CD4-positive, alpha-beta memory T cell (primary cell): ENCODE measurements at places on chromosomes 6 and 20. TPM values are rescaled to one million over a fixed set of nuclear protein-coding genes. Genes with fewer than 3 reads are reported as not detected.

DNA sequence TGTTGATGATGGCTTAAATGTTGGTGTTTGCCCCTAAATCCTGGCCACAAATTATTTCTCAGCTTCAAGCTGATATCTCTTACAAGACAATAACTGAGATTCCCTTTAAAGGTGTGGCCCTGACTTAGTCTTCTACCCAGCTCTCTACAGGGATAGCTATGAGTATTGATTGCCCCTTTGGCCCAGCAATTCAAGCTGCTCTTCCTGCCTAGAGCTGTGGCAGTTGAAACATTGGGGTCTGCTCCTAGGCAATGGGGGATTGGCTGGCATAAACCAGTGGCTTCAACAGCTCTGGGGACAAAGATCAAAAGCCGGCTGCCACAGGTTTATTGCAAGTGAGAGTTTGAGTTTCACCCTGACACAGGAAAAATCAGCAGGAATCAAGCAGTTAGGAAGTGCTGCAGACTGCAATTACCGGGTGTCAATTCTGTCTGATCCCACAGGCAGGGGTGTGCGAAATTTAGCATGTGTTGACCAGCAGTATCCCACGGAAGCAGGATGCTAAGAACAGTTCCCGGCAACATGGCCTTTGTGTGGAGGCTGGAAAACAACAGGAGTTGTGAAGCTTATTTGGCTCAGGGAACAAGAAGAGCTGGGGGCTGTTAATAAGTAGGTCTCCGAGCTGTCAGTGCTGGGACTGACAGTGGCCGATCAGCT, 66.2 kb upstream of the IYD start:
- H3K4me1 ChIP-seq, result no peaks in the 10 kb centered on the region
- DNase-seq, result no peak
- H3K36me3 ChIP-seq, result no peaks in the 10 kb centered on the region
- no peak overlapping the region for H3K27ac ChIP-seq
- no peak overlapping the region for H3K4me3 ChIP-seq

GRCh38 chr6:82362878-82363427, 664 bp upstream of the TPBG start:
- peaks cover 11% of the 10 kb centered on the region for H3K4me1 ChIP-seq
- no peaks in the 10 kb centered on the region for H3K36me3 ChIP-seq
- peaks cover 14% of the 10 kb centered on the region for H3K27me3 ChIP-seq
- DNase-seq, result no peak
- H3K4me3 ChIP-seq, result peak overlapping the region; percentile 52
- H3K27ac ChIP-seq, result no peak overlapping the region

GRCh38 chr6:156719395-156719719, 57.8 kb upstream of the ARID1B start:
- no peaks in the 10 kb centered on the region for H3K27me3 ChIP-seq
- no peaks in the 10 kb centered on the region for H3K36me3 ChIP-seq

DNA sequence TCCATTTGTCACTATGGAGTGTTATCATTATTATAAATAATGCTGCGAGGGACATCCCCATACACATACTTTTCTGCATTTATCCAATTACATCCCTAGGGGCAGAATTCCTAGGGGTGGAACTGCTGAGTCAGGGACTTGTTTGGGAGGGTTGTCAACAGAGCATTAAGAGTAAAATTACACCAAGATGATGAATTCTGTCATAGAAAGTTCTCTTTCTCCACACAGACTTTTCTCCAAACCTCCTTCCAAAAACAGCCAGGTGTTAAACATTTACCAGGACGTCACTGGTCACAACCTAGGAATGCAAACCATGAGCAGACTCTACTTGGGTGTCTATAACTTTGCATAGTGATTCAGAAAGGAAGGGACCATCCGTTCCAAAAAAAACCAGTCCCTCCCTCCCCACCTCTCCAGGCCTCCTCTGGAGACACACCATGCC, 95.5 kb downstream of the PRND start:
- peaks cover 9% of the 10 kb centered on the region for H3K36me3 ChIP-seq
- H3K4me3 ChIP-seq, result no peak overlapping the region
- H3K27ac ChIP-seq, result peak overlapping the region; percentile 0
- H3K27me3 ChIP-seq, result no peaks in the 10 kb centered on the region

DNA sequence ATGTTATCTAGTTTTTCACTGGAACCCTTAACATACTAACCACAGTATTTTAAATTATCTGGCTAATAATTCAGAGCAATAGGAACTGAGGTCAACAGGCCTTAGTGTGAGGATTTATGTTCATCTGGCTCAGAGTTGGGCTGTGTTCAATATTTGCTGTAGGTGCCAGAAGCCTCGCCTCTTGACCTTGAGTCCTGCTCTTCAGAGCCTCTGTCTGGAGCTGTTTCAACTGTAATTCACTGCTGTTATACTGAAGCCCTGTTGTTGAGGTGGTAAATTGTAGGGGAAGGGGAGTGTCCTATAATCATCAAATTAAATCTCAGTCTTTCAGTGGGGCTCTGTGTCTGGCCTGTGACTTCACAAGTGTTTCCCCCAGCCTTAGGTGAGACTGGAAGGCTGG, 184.4 kb downstream of the CDH26 start:
- no peak overlapping the region for H3K27ac ChIP-seq
- no peaks in the 10 kb centered on the region for H3K27me3 ChIP-seq
- H3K4me3 ChIP-seq, result no peak overlapping the region
- H3K4me1 ChIP-seq, result peaks cover 3% of the 10 kb centered on the region
- H3K36me3 ChIP-seq, result no peaks in the 10 kb centered on the region

GRCh38 chr20:54179946-54180345, 6.2 kb upstream of the CYP24A1 start:
- H3K4me3 ChIP-seq, result no peak overlapping the region
- no peak overlapping the region for H3K27ac ChIP-seq
- no peaks in the 10 kb centered on the region for H3K36me3 ChIP-seq
- peaks cover 7% of the 10 kb centered on the region for H3K27me3 ChIP-seq
- DNase-seq, result no peak

DNA sequence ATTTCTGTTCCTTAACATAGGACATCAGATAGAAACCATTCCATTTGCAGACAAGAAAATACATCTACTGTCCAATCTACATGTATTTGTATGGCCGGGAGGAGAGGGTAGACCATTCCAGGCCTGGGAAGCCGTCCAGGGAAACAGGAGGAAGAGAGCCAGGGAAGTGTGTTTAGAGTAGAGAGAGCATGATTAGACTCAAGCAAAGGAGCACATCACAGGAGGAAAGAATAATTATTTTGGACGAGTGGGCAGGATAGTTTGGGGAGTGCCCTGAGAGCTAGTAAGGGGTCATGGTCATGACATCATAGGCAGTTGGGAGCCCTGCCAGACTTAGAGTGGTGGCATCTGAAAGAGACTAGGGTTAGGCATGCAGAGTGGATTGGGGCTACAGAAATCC, 250.0 kb downstream of the HIVEP2 start:
- H3K36me3 ChIP-seq, result no peaks in the 10 kb centered on the region
- no peak overlapping the region for H3K4me3 ChIP-seq
- no peak overlapping the region for H3K27ac ChIP-seq
- peaks cover 7% of the 10 kb centered on the region for H3K4me1 ChIP-seq
- DNase-seq, result no peak

DNA sequence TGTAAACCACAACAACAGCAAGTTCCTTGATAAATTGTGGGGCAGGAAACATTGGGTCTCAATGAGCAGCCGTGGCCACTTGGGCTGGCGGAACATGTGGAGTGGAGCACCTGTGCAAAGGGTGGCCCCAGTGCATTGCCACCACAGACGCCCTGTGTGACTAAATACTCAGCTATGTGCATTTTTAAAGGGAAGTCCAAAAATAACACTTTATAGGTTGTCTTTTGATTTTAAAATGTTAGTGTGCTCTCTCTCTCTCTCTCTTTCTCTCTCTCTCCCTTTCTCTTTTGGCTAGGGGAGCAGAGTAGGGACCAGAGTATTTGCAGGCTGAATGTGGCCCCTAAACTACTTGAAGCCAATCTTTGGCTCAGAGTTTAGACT, 236.3 kb downstream of the BCAS1 start:
- H3K36me3 ChIP-seq, result no peaks in the 10 kb centered on the region
- DNase-seq, result no peak
- H3K4me3 ChIP-seq, result no peak overlapping the region
- H3K27ac ChIP-seq, result no peak overlapping the region
- no peaks in the 10 kb centered on the region for H3K27me3 ChIP-seq

GRCh38 chr20:22371843-22372242, 212.5 kb downstream of the FOXA2 start:
- DNase-seq, result no peak
- no peak overlapping the region for H3K4me3 ChIP-seq
- no peaks in the 10 kb centered on the region for H3K4me1 ChIP-seq
- no peaks in the 10 kb centered on the region for H3K27me3 ChIP-seq
- H3K27ac ChIP-seq, result no peak overlapping the region

GRCh38 chr6:155155787-155156447, 107.9 kb upstream of the CLDN20 start:
- H3K27ac ChIP-seq, result no peak overlapping the region
- H3K27me3 ChIP-seq, result no peaks in the 10 kb centered on the region
- no peak for DNase-seq
- no peak overlapping the region for H3K4me3 ChIP-seq
- peaks cover 20% of the 10 kb centered on the region for H3K4me1 ChIP-seq

DNA sequence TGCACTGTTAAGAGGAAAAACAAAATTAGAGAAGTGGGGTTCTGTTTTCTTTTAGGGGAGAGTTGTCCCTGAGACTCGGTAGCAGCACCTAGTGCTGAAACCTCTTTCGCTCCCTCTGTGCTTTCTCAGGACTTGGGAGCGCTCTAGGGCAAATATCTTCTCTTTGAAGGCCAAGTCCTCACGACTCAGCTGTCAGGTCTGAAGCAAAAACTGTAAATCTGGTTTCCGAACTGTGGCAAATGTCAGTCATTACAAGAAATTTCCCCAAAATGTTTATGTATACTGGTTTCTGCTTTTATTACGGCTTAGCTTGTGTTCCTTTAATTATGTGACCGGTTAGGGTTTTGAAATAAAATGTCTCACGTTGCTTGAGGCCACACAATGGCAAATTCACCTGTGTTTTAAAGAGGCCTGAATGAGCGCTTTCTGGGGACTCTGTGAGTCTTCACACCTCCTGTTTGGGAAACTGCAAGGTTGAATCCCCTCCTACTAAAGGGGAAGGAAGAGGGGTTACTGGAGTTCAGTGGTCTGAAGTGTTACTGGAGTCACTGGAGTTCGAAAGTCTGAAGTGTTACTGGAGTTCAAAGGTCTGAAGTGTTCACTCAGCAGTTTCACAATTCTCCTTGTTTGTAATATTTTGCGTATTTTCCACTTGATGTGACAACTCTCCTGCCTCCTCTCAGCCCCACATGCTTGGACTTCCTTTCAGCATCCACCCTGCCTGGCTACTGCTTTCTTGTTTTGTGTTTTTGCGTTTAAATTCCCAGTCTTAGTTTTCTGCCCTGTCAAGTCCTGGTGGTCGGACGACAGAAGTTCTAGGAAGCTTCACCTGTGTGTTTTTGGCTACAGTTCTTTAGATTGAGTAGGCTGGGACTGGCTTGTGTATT, 1.6 kb downstream of the SMPDL3A start:
- no peak overlapping the region for H3K27ac ChIP-seq
- no peaks in the 10 kb centered on the region for H3K4me1 ChIP-seq
- no peaks in the 10 kb centered on the region for H3K36me3 ChIP-seq
- DNase-seq, result no peak
- H3K27me3 ChIP-seq, result peaks cover 5% of the 10 kb centered on the region

- H3K36me3 ChIP-seq, result no peaks in the 10 kb centered on the region
- H3K4me3 ChIP-seq, result no peak overlapping the region
- no peak for DNase-seq
- no peak overlapping the region for H3K27ac ChIP-seq
- H3K27me3 ChIP-seq, result no peaks in the 10 kb centered on the region
Observed at GRCh38 chr20:859751-860231, 26.3 kb downstream of the FAM110A start.

DNA sequence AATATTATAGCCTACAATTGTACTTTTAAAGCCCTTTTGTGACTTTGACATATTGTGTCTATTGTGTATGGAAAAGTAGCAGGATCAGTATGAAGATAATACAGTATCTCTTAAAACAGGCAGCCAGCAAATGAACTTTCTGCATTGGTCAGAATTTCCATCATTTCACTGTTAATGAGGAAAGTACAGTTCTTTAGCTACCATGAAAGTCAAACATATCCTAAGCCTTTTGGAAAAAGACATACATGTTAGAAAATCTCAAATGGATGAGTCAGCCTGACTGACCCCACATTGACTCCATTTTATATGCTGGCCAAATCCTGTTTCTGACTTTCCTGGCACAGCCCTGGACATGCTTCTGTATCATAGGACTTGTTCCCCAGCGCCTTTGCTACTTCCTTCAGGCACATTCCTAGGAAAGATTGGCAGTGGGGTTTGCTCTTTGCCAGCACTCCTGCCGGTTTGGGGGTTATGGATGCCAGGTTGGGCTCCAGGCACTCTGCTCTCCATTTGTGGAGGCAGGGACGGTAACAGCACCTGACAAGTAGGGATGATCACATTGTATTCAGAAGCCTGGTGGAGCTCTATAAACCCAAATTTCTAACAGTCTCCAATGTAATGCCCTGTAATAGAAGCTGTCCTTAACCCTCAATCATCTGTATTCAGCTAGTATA, 43.7 kb downstream of the TOP1 start:
- H3K36me3 ChIP-seq, result no peaks in the 10 kb centered on the region
- H3K4me1 ChIP-seq, result peaks cover 68% of the 10 kb centered on the region
- H3K4me3 ChIP-seq, result no peak overlapping the region
- no peaks in the 10 kb centered on the region for H3K27me3 ChIP-seq
- DNase-seq, result no peak
- H3K27ac ChIP-seq, result no peak overlapping the region

The DSP gene
- total RNA-seq, result not detected

The PTPRT gene
- total RNA-seq, result not detected

The CNR1 gene
- not detected for total RNA-seq

The IMPG1 gene
- not detected for total RNA-seq

The LPIN3 gene
- total RNA-seq, result 0.17 TPM
